ENCODE measurements at places on chromosomes 13 and 19.

DNA sequence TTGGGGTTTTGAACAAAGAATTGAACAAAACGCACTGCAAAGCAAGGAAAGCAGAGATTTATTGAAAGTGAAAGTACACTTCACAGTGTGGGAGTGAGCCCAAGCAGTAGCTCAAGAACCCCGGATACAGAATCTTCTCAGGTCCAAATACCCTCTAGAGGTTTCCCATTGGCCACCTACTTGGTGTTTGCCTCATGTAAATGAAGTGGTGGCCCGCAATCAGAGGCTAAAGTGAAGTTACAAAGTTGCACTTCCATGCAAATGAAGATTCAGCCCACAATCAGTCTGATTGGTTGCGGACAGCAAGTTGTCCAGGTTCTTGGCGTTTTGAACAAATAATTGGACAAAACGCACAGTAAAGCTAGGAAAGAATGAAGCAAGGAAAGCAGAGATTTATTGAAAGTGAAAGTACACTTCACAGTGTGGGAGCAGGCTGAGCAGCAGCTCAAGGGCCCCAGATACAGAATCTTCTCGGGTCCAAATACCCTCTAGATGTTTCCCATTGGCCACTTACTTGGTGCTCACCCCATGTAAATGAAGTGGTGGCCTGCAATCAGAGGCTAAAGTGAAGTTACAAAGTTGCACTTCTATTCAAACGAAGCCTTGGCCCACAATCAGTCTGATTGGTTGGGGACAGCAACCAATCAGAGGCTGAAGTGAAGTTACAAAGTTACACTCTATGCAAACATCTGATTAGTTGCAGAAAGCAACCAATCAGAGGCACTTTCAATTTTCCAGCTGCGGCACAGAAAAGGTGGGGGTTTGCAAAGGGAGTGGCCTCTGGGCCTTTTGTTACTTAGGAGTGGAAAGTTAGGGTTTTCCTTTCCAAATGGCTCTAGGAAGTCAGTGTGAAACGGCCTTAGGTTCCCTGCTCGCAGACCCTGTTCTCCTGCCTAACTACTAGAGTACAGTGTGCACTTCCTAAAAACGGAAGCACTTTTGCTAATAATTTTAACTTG is 4.8 kb upstream of the TM9SF2 start:
- DNase-seq: peak; percentile 97

DNA sequence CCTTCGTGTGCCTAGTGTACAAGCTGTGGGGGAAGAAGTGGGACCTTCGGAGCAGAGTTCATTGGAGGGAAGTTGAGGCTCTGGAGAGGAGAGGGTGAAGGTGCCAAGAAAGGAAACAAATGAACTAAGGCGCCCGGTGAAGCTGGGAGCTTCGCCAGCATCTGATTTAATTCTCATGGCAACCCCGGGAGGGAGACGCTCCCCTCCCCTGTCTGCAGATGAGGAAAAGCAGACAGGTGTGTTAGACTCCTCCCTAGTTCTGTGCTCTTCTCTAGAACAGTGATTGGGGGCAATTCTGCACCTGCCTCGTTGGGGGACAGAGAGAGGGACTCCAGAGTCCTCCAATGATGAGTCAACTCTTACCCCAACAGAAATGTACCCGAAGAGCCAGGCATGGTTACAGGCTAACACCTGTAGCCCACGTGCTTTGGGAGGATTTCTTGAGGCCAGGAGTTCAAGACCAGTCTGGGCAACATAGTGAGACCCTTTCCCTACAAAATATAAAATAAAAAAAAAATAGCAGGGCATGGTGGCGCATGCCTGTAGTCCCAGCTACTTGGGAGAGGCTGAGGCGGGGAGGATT is 4.2 kb downstream of the SSC5D start:
- DNase-seq: no peak

DNA sequence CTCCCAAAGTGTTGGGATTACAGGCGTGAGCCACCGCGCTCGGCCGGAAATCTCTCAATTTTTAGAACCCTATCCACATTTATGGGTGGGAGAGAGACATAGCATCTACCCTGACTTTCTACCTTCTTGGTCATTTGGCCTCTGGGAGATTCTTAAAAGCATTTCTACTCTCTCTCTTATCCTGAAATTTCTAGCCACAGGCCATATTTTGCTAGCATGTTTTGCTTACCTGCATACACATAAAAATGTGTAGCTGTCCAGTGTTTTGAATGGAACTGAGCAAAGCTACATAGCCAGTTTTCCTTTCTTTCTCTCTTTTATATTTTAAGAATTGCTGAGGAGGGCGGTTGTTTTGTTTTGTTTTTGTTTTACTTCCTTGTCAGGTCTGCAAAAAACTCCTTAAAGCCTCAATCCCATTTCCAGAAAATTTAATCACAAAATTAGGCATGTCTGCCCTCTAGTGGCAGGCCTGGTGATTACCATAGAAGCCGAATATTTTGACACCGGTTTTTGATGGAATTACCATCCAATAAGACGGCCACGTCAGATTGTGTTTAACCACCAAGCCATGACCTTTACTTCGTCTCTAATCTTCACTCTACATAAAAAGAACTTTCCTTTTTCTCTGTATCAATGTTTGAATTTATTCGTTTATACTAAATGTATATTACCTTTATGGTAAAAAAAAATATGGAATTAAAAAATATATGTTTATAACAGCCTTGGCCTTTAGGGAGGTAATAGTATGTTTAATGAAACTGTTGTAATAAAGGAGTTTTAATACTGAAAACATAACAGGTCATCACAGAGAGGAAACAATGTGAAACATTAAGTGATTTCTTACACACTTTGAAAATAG is 34.4 kb upstream of the OXGR1 start:
- DNase-seq: peak; percentile 63

DNA sequence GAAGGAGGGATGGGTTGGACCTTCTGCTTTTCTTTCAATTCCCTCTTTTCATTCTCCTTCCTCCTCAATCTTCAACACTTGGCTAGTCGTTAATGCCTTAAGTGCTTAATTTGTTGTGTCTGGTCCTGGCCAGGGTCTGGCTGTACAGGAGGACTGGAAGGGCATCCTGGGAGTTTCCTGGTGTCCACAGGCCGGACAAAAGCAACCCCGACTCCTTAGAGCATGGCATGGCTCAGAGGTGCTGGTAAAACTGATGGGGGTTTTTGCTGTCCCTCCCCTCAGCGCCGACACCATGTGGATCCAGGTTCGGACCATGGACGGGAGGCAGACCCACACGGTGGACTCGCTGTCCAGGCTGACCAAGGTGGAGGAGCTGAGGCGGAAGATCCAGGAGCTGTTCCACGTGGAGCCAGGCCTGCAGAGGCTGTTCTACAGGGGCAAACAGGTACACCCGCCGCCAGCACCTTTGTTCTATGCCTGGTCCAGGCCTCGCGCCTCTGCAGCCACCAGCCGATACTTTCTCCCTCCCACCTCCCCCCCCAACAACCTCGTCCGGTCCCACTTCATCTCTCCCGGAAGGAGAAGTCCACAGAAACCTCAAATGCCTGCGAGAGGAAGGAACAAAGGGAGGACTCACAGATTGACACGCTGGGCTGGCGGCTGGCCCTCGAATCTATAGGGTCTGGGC is 1.4 kb downstream of the UHRF1 start:
- DNase-seq: peak; percentile 18

DNA sequence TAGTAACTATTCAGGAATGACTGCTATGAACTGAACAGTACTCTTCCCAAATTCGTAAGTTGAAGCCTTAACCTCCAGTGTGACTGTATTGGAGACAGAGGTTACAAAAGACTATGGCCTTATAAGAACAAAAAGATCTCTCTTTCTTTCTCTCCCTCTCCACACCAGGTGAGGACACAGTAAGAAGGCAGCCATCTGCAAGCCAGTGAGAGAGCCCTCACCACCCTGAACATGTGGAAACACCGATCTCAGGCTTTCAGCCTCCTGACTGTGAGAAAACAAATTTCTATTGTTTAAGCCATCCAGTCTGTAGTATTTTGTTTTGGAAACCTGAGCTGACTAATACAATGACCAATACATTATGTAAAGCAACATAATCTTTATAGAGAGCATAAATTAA is 888.9 kb downstream of the SLITRK1 start:
- DNase-seq: no peak

DNA sequence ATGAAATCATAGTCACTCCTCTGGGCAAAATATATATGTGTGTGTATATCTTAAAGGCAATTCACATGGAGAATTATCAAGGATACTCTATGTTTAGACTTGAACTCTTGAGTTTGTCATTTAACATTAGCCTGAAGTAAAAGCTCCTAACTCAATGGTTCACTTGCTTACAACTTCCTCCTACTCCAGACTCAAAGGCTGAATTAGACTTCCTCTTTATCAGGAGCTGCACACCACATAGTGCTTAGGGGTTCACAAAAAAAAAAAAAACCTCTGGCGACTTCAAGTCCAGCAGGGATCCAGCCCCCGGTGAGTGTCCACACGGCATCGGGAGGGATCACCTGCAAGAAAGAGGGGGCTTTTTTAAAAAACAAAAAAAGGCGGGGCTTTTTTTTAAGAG is 68.2 kb upstream of the LSM14A start:
- DNase-seq: no peak

DNA sequence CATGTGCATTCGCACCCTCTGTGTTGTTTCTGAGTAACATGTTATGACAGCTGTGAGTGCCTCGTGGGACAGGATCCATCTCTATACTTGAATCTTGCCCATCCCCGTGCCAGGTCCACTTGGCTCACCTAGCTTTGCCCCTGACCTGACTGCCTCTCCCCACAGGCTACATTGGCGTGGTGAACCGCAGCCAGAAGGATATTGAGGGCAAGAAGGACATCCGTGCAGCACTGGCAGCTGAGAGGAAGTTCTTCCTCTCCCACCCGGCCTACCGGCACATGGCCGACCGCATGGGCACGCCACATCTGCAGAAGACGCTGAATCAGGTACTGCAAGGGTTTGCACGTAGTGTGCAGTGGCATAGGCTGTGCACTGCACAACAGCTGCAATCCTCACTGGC is 53.2 kb downstream of the TMED1 start:
- no peak for DNase-seq

GRCh38 chr13:100130930-100131511 is 42.1 kb downstream of the PCCA start:
- DNase-seq: no peak

DNA sequence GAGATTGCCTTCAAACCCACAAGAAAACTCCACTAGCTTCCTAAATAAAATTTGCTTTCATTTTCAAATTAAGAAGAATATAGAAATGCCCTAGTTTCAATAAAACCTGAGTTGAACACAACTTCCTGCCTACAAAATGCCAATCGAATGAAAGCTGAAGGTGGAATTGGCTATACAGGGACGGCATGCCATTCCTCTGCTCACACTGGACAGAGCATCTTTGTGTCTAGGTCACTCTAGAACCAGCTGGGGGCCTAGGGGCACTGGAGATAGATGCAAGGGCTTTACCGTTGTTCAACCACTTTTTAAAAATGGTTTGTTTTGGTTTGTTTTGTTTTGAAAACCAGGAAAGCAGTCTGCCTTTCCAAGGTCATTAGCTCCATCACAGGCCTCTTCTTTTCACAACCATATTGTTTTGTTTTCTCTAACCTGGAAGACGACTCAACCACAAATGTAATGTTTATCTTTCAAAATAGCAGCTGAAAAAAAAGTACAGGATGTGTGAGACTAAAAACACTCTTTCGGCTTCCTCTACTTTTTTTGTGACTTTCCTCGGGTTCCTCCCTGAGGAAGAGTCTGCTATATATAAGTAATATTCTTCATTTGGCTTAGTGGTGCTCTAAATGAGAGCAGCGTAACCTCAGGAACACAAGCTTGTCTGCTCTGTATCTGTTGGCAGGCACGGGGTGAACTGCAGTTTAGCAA is 11.9 kb upstream of the ITM2B start:
- DNase-seq: no peak

GRCh38 chr13:19178901-19179593 is 2.6 kb downstream of the TUBA3C start:
- no peak for DNase-seq

GRCh38 chr13:110433014-110433413 is 125.9 kb downstream of the COL4A2 start:
- DNase-seq: no peak

DNA sequence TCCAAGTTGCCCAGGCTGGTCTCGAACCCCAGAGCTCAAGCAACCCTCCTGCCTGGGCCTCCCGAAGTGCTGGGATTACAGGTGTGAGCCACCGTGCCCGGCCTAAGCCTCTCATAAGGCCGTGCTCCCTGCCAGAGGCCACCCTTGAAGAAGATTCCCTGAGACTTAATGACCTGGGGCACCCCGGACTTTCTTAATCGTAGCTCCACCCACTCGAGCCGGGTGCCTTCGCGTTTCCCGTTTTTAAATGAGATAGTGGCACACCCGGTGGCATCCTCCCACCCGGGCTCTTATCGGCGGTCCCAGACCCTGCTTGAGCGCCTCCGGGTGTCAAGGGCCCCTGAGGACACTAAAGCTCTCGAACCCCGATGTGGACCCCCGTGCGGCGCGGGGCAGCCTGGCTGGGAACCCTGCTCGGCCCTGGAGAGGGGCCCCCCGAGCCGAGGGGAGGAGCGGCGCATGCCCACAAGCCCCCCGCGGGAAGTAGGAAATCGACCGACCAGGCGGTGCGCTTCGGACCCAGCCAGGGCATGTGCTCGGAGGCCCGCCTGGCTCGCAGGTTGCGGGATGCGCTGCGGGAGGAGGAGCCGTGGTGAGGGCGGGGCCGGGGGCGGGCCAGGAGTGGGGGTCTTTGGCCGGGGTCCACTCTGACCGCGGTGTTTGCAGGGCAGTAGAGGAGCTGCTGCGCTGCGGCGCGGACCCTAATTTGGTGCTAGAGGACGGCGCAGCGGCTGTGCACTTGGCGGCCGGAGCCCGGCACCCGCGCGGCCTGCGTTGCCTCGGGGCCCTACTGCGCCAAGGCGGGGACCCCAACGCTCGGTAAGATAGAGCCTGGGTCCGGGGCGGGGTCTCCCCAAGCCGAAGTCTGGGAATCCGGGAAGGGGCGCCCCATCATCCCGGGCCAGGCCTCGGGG is at the start of gene ANKLE1:
Gene ANKLE1, plus strand, starts transcription at position 511 of the 914 bp plus-strand sequence. Its CDS starts 20 bp downstream, at position 531.
- no peak for DNase-seq

- no peak for DNase-seq
Measured at GRCh38 chr13:47519626-47520025, 481.4 kb downstream of the SUCLA2 start.

- no peak for DNase-seq
Measured at GRCh38 chr19:54319049-54319448, 6.1 kb upstream of the LILRA5 start.

- no peak for DNase-seq
Measured at GRCh38 chr13:44493213-44493812, 82.8 kb downstream of the TSC22D1 start.

DNA sequence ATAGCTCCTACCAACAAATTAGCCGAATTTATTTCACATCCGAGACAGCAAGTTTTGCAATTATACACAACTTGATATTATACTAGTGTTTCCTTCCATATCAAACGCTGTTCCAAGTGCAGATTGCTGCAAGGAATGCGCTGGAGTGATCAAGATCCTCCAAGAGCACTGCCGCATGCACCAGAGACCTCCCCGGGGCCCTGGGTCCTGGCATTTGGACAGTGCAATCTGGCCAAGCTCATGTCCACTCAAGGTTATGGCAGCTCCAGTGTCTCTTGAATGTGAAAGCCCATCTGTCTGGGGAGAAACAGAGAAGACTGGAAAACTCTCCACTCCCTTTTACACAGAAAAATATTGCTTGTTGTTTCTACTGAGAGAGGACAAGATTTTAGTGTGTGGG is 111.9 kb downstream of the HSPH1 start:
- DNase-seq: no peak

All from small intestine (tissue), 16 donors.